ENCODE measurements at places on chromosomes 3 and 15.

DNA sequence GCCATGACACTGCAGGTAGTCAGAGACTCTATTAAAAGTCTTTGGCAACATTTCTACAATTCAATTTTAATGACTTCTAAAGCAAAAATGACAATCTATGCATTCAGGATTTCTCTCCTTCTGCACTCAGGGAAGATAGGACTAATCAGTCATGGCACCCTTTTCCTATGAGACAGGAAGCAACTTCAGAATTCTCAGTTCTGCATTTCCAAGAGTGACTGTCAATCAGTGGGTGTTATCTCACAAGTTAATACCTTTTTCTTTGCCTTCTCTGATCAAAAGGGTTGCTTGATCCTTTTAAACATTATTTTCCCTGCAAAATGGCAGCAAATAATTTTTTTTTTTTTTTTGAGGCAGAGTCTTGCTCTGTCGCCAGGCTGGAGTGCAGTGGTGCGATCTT lies 7.8 kb upstream of the ICE2 start:
- DNase-seq, result no peak

DNA sequence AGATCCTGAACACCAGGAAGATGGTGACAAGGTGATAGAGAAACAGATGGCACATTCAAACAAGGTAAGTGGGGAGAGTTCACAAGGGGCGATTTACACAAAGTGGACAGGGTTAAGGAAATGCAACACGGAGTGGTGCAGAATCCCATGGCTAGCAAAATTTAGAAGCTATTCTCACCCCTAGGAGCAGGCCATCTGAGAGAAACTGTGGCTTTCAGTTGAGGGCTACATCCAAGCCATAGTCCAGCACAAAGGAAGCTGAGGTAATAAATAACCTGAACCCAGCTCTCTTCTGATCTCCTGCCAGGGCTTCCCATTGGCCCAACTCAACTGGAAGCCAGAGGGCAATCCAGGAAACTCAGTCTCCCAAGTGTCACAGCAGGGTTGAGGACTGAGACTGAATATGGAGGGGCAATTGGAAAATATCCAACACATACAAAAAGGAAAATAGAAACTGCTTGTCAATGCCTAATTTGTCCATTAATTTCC lies 1.2 kb upstream of the ZNF445 start:
- DNase-seq, result no peak

- no peak for DNase-seq
These were observed 265.3 kb downstream of the CD47 start for GRCh38 chr3:107825556-107825955.

DNA sequence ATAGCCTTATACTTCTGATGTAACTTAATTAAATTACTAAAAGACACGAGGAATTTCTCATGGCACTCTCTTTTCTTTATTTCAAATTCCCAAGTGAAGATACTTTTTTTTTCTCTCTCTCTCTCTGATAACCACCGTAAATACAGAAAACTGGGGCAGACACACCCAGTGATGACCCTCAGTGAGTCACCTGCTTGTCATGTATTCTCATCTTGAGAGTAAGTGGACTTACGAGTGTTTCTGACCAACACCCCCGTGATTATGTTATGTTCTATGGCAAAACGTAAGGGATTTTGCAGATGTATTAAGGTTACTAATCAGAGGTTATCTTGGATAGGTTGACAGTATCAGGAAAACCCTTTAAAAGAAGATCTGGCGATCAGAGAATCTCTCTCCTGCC lies 348.8 kb upstream of the ZNF717 start:
- DNase-seq, result no peak

GRCh38 chr3:24305795-24306467 lies 188.7 kb downstream of the THRB start:
- no peak for DNase-seq

DNA sequence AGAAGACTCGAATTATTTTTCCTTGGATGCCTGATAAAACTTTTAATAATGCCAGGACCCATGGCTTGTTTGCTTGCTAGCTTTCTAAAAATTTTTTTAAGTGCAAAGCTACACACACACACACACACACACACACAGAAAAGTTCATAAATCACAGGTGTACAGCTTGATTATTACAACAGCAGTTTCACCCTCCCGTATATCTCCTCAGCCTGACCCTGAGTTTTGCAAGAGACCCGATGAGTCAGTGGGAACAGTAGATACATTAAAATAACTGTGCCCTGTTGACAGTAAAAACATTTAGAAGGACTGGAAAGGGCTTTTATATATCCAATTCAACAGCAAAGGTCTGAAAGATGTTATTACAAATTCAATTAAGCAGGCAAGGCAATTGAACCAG lies 46.7 kb downstream of the EMC4 start:
- DNase-seq, result no peak

GRCh38 chr15:68379759-68380290 lies 52.1 kb downstream of the ITGA11 start:
- no peak for DNase-seq

DNA sequence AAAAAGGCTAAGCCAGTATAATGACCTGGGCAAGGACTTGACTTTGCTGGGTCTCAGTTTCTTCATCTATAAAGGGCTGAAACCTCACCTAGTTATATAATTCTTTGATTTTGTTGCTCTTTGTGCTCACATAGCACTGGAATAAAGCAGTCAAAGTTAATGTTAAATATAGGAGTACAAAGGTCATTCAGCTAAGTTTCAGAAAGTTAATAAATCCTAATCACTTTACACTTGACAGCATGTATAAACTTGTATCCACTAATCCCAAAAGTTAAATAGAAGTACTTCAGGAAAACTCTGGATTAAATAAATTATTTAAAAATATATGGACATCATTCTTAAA lies 33.9 kb downstream of the PLCL2 start:
- no peak for DNase-seq

DNA sequence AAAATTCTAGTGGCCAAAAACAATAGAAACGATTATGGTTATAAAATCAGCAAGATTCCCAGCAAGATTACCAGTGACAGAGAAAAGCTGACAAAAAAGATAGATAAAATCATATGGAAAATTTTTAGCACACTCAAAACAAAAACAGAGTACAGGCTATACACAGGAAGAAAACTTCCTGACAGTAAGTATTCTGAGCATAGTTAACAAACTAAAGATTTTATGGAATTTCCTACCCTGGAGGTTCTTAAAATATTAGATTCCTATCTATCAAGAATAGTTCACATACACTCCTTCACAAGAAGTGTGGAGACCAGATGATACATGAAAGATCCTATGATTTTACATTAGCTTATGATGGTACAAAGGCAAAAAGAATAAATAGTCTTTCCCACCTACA lies 50.8 kb downstream of the ZNF148 start:
- DNase-seq, result no peak

DNA sequence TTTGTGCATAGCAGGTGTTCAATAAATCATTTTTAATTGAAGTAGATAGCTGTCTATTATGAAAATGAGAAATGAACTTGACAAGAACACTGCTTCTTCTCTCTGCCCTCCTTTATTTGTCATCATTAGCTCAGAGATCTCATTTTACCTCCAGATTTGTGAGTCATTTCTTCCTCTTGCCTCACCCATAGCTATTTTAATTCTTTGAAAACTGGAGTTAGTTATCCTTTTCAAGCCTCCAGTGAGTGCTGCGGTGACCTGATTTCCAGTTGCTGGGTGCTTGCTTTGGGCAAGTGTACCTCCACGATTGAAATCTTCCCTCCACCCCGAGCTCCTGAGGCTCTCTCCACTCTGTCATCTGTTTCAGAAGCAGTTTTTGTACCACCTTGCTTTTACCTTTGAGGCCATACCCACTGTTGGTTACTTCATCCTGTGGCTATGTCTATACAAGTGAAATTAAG lies 114.6 kb downstream of the NFKBIZ start:
- no peak for DNase-seq

- no peak for DNase-seq
These were observed 30.1 kb upstream of the NANOGP8 start for GRCh38 chr15:35115155-35115725.

DNA sequence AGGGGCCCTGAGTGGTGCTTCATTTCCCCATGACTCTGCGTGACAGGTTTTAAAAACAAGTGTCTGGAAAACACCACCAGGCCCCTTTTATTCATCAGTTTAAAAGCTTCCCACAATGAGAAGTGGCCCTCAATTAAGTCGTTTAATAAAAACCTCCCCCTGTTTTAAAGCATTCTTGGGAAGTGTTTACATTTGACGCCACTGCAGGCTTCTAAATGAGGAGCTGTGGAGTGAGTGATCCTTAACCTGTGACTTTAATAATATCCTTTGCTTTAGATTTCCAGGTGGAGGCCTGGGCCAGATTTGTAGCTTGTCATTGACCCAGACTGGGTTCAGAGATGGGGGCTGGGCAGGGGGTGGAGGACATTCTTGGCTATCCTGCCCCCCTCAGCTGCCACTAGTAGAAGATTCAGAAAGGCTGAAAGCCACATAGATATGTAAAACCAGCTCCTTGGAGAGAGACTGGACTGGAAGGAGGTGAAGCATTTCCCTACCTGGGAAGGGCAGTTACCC lies 11.3 kb downstream of the CGNL1 start:
- DNase-seq, result no peak

- no peak for DNase-seq
These were observed 208.3 kb downstream of the TJP1 start for GRCh38 chr15:29613951-29614382.

DNA sequence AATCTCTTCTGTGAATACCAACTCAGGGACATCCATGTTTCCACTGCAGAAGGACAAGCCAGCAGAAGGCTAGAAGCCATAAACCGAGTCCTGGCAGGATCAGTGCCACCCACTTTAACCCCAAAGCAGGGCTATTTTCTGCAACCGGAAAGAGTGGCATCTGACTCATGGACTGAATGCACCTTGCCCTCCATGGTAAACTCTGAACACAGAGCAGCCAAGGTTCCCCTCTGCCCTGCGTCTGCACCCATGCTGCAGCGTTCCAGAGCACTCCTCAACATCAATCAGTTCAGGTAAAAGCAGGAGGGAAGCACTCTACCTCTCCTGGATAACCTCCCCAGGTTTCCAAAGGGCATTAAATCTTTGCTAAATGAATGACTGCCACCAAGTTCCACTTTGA lies 801 bp upstream of the NGRN start:
- peak; percentile 70 for DNase-seq

- no peak for DNase-seq
These were observed 26.8 kb upstream of the ZBTB38 start for GRCh38 chr3:141341536-141341935.

DNA sequence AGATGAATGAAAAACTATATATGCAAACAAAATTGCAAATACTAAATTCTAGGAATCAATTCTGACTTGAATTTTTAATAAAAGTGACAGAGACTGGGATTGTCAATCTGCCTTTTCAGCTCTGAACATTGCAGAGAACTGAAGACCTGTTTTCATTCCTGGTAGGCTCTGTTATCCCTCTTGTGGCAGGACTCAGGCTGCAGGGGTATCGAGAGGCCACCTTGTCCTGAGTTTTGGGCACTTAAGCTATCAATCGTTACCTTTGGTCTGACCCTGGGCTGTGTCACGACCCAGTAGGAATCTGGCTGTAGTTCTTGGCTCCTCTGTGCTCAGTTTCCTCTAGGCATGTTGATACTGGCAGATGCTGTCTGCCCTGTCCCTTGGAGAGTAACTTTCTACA lies 238.0 kb downstream of the CACNA2D3 start:
- no peak for DNase-seq

DNA sequence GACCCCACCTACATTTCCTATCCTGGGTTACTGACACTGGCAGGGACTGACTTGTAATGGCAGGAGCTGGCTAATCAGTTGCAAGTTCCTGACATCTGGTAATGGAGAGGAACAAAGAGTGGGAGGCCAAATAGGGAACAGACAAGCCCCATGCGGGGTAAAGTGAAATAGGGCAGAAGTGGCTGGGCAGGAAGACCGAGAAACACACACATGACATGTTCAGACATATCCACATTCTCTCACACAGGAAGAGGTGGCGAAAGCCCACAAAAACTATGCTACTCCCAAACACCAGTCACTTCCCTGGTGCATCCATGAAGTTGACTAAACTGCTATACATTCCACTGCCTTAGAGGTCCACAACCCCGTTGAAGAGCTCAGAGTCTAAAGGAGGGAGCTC lies 394.1 kb upstream of the TBL1XR1 start:
- no peak for DNase-seq

DNA sequence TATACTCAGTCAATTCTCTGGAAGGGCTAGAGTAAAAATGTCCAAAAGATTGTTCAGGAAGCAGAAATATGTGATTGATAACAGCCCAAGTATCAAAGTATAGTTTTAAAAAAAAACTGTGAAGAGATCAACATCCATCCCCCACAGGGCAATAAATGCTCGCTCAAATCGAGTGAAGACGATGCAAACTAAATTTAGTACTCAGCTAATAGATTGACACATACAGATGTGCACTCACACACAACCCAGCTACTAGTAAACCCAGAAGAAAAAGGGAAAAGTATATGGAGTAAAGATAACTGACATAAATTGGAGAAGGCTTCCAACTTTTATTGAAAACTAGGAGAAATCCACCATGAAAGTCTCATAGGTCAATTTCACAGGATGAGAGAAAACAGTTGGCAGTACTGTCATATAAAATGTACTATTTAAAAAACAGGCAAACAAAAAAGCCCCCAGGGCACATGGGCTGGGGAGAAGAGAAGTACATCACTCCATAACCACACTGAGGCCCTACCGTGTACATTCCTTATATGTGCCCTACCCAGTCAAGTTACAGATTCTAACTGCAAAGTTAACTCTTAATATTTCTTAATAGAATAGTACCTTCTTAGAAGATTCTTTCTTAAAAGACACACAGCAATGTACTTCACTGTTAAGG lies 125.7 kb downstream of the TBL1XR1 start:
- no peak for DNase-seq

GRCh38 chr3:72359743-72360142 lies 488.5 kb downstream of the SHQ1 start:
- no peak for DNase-seq

- DNase-seq, result no peak
These were observed 5.5 kb downstream of the FGF7 start for GRCh38 chr15:49428409-49429095.

DNA sequence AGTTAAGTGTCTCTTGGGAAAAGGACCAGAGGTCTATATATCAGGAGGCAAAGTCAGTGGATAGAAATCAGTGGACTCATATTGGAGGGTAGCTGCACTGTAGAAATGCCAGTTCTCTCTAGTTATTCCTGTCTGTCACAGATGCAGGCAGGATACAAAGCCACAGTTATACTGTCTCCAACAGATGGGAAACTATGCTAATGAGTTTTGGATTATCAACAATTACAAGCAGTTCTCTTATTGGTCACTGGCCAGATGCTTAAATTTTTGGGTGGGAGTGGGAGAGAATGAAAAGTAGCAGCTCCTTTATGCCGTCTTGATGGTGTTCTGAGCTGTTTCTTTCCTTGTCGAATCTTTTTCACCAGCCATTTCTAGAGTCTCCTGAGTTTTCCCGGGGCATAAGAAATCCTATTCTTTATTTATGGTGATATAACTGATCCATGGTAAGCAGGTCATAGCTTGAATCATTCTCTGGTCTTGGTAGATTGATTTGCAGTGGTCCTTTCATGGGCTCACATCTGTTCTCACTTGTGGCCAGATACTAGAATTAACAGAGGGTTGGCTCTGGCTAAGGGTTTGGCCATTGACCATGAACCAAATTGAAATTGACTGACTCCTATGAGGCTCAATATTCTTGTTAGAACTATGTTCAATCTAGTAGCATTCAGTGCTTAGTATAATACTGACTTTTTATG lies 44.6 kb upstream of the RBMS3 start:
- DNase-seq, result no peak

- DNase-seq, result no peak
These were observed 22.7 kb downstream of the CORO2B start for GRCh38 chr15:68601206-68602197.

GRCh38 chr3:167882057-167882667 lies 146.6 kb downstream of the SERPINI1 start:
- peak; percentile 13 for DNase-seq
